Stimulated activated CD8-positive, alpha-beta memory T cell treated with anti-CD3 and anti-CD28 coated beads, Interleukin-7, amount 100 ng/mL, for 1 hour (primary cell): ENCODE measurements at places on chromosomes 13 and 19.

DNA sequence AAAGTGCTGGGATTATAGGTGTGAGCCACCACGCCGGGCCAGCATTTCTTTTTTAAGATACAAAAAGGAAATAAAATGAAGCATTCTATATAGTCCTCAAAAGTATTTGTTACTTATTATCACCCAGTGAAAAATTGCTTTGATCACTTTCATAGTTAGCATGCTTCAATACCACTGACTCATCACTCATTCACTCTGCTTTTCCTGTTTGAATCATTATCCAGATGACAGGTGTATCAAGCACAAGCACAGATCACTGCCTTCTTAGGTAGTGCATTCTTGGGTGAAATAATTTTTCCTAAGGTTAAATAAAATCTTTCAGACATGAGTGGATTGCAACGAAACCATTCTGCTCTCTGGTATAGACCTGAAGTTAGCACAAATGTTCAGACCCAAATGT lies 35.8 kb upstream of the SPART start:
- no peak for DNase-seq

GRCh38 chr13:28320884-28321574 lies 173.9 kb downstream of the FLT1 start:
- no peak for DNase-seq

DNA sequence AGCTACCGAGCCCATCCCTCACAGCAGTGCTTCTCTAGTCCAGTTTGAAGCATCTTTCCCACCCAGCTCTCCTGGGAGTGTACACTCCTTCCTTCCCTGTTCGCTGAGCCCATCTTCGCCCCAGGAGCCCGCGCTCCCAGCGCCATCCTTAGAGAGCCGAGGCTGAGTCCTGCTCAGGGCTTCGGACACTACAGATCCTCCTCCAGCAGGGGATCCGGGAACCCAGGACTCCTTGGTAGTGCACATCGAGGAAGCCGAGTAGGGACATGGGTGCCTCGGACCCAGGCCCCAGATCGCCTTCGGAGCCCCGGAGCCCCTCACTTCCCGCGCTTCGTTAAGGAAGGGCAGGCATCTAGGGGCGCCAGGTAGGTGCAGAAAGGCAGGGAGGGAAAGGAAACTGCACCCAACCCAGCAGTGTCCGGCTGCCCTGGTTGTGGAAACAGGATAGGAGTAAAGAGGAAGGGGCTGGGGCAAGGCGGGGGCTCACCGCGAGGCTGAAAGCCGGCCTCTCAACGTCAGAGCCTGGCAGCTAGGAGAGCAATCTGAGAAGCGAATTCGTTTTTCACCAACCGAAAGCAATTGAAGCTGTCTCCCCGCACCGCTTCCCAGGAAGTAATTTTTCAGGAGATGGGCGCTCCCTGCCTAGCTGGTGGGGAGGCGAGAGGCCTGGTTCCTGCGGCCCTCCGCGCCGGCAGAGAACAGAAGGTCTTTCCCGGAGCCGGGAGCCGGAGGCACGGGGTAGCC lies 1.0 kb downstream of the PDX1 start:
- DNase-seq = no peak

- DNase-seq = no peak
Observed at GRCh38 chr13:44140146-44140545, 233.5 kb upstream of the SERP2 start.

- DNase-seq = no peak
Observed at GRCh38 chr19:40805258-40805868, 6.4 kb downstream of the EGLN2 start.

- no peak for DNase-seq
Observed at GRCh38 chr19:8352134-8352827, 9.2 kb upstream of the KANK3 start.

DNA sequence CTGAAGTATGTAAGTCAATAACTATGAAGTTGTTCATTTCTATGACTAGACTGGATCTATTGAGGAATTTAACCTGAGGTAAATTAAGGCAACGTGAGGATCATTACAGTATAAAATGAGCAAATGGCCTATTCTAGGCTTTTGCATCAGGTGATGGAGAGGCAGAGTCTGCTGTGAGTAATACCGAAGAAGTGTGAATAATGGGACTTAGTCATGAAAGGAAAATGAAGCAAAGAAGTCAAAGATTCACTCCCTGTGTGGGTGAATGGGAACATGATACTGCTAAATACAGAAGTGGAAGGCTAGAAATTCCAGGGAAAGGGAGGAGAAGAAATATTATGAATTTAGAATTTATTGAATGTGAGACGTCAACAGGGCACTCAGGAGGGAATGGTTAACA lies 774.1 kb downstream of the LIG4 start:
- DNase-seq = no peak

- no peak for DNase-seq
Observed at GRCh38 chr13:73835138-73835721, 299.0 kb downstream of the KLF12 start.

DNA sequence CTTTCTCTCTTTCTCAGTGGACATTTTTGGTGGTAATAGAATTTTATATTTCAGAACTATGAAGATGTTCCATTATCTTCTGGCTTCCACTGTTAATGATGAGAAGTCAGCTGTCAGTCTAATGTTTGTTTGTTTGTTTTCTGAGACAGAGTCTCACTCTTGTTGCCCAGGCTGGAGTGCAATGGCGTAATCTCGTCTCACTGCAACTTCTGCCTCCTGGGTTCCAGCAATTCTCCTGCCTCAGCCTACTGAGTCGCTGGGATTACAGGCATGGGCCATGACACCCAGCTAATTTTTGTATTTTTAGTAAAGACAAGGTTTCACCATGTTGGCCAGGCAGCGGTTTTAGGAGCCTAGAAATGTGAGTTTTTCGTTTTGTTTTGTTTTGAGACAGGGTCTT lies 4.7 kb downstream of the ZNF317 start:
- no peak for DNase-seq

DNA sequence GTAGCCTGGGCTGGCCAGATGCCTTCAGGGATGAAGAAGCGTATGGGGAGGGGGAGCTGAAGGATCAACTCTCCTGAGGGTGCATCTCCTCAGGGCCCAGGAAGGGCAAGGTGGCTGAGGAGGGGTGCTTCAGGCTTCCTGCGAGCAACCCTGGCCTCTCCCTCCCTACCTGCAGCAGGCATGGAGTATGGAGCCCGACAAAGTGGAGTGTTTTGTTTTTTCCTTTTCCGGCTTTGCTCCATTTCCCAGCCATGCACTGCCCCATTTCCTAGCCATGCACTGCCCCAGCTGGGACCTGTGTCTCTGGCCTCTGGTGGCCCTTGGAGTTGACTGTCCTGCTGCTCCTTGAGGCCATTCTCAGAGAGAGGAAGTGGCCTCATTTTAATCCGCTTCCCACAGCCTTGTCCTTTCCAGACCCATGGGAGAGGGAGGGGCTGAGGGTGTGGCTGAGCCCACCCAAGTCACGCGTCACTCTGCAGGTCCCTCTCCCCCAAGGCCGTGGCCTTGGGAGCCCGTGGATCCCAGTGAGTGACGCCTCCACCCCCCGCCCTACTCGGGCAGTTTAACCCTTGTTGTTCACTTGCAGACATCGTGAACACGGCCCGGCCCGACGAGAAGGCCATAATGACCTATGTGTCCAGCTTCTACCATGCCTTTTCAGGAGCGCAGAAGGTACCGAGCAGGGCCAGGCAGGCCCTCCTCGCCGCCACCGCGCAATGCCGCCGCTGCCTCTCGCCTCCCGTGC lies 34.4 kb downstream of the CAPN12 start:
- DNase-seq = no peak

- DNase-seq = no peak
Observed at GRCh38 chr19:28396287-28396831, 816.6 kb downstream of the UQCRFS1 start.

DNA sequence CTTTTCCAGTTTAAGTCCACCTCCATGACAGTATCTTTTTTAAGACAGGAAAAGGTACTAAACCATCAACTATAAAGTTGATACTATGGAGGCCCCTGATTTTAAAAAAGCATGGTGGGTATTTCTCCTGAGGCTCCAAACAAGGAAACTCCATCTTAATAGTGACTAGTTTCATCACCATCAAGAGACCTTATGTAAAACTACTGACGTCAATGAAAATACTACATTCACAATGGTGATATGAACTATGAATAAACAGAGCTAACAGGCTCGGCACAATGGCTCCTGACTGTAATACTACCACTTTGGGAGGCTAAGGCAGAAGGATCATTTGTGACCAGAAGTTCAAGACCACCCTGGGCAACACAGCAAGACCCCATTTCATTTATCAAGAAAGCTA lies 162.7 kb downstream of the KLF12 start:
- no peak for DNase-seq

GRCh38 chr13:56412856-56413255 lies 727.9 kb upstream of the PRR20A start:
- no peak for DNase-seq

DNA sequence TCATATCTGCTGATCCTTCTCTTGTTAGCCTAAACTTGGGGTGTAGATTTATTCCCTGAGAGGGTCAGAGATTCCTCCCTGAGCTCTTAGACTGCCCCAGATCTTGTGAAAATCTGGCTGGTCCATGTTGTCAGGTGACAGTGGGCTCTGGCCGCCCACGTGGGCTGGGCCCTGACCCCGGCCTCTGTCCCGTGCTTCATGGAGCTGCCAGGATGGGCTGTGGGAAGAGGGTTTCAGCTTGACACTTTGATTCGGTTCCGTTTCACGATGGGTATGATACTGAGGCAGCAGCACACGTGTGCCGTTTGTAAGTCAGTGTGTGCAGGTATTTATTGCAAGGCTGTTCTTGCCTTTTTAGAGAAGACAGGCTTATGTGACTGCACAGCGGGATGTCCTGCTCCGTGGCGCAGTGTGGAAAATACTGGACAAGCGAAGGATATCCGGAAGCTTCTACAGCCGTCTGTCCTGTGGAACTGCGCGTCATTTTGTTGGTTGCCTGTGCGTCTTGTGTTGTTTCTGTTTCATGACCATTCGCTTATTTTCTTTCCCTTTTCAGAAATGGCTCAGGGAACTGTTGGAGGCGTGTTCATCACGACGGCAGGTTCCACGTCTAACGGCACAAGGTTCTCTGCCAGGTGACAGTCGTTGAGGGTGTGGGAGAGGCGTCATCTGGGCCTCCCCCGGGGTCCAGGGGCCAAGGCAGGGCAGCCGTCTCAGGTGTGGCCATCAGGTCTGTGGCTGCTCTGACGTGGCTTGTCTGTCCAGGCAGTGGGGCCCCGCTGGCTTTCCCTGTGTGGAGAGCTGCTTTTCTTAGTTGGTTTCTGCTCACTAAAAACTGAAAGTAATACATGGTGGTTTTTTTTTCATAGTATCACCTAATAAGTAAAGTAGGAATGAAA lies 20.5 kb downstream of the ATP4B start:
- DNase-seq = no peak

- DNase-seq = no peak
Observed at GRCh38 chr13:49098198-49098597, 121.9 kb upstream of the MLNR start.

DNA sequence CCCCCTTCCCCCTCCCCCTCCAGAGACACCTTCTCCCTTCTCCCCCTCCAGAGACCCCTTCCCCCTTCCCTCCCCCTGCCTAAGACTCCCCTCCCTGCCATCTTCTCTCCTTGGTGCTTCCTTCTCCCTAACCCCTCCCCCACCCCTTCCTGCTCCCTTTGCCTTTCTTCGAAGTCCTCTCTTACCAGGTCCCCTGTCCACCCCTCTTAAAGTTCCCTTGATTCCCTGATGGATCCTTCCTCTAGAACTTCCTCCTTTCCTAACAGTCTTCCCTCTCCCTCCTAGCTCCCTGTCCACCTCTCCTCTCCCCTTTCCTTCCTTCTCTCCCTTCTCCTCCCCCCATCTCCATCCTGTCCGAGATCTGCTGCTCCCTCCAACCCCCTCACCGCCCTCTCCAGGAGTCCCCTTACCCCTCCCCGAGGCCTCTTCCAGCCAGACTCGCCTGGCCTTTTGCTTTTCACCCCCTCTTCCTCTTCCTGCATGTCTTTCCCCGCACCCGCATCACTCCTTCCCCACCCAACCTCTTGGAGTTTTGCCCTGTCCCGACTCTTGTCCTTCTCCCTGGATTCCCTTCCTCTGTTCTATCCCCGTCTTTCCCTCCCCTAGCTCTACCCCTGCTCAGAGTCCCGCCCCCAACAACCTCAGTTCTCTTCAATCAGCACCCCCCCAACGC lies 3.1 kb downstream of the TNFSF9 start:
- DNase-seq = no peak

GRCh38 chr13:110830331-110830730 lies 84.5 kb downstream of the ANKRD10 start:
- no peak for DNase-seq

- DNase-seq = no peak
Observed at GRCh38 chr19:2428321-2428690, 920 bp upstream of the TIMM13 start.
